ENCODE measurements at places on chromosomes 16 and 17.

- no peak for DNase-seq
Observed at GRCh38 chr17:71200597-71200996, 920.2 kb upstream of the SOX9 start.

DNA sequence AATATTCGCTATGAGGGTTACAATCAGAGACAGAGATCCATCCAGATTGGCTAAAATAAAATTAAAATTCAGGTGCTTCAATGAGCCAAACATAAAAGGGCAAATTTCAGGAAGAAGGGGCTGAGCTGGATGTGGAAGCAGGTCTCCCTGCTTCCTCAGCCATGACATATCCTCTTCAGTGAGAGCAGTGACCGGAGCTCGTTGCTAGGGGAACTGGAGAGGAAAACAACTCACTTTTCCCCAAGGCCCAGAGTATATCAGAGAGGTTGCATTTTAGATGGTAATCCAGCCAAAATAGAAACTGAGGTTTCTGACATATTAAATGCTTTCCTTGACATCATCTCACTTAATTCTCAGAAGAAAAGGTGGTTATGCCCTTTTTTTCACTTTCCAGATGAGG lies 503.5 kb downstream of the HS3ST4 start:
- no peak for DNase-seq

DNA sequence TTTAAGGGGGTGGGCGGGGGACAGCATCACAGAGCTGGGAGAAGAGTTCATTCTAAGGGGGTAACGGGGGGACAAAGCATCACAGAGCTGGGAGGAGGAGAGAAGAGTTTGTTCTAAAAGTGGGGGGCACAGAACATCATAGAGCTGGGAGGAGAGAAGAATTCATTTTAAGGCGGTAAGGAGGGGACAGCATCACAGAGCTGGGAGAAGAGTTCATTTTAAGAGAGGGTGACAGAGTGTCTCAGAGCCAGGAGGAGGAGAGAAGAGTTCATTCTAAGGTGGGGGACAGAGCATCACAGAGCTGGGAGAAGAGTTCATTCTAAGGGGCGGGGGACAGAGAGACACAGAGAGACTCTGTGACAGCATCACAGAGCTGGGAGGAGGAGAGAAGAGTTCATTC lies 27.8 kb downstream of the ENDOV start:
- no peak for DNase-seq

GRCh38 chr17:78114831-78115723 lies 13.5 kb downstream of the TMC6 start:
- DNase-seq, result no peak

DNA sequence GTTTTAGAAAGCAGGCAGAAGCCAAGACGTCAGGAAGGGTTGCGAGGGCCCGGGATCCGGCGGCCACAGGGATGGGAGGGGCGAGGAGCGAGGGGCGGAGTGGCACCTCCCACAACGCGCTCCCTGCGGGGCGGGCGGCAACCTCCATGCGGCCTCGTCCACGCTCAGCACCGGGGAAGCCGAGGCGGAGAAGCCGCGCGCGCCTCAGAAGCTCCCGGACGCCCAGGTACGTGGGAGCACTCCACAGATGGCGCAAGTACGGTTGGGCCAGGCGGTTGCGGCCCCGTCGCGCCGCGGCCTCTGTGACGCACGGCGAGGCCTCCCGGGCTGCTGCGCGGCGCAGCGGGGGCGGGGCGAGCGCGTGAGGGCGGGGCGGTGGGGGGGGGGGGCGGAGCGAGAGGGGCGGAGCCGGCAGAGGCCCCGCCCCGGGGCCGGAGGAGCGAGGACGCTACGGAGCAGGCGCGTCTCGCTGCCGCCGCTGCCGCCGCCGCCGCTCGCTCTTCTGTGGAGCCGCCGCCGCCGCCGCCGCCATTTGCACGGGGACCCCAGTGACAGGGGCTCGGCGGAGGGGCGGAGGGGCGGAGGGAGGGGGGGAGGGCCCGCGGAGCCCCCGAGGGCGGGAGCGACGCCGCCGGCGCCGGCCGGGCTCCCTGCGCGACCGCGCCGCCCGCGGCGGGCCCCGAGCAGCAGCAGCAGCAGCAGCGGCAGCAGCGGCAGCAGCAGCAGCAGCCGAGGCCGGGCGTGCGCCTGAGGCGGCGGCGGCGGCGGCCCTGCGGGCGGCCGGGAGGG lies at the start of gene TENT4B:
Gene TENT4B, plus strand, starts transcription at position 500 of the 789 bp plus-strand sequence. CDS start 316 bp downstream, outside the sequence.
- DNase-seq, result peak; percentile 77

DNA sequence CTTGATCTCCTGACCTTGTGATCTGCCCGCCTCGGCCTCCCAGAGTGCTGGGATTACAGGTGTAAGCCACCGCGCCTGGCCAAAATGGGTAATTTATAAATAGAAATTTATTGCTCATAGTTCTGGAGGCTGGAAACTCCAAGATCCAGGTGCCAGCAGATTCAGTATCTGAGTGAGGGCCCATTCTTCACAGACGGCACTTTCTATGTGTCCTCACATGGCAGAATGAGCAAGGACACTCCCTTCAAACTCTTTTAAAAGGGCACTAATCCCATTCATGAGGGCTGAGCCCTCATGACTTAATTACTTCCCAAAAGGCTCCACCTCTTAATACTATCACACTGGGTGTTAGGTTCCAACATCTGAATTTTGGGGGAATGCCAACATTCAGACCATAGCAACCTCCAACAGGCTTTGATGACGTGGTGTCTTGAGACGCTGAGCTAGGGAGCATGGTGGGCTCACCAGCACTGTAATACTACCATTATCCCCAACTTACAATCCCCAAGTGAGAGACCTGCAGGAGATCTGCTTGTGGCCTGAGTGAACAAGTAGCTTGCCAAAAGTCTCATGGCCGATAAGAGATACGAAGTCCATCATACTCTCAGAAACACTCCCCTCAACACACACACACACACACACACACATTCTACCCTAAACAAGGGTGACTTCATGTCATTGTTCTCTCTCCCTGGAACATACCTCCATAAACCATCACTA lies 8.5 kb downstream of the CMTM4 start:
- no peak for DNase-seq

GRCh38 chr16:46687486-46687885 lies 1.5 kb downstream of the VPS35 start:
- no peak for DNase-seq

DNA sequence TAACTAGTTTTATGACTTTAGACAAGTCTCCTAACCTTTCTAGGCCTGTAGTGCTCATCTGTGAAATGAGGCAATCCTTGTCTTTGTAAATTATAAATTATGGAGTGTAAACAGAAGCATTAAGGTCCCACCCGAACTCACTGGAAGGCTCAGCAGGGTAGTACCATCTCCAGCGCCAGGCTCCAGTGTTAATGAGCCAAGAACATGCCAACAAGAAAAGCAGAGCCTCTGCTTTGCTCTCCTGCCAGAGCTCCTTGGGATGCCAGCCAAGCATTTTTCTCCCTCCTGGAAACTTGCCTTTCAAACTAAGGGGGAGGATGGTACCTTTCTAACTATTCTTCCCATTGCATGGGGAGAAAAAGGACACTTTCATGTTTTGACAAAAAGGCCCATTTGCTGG lies 14.9 kb downstream of the LIMD2 start:
- no peak for DNase-seq

Measured in bone marrow (tissue), 2 donors.